Activated CD4-positive, CD25-positive, alpha-beta regulatory T cell (primary cell): ENCODE measurements at places on chromosomes 6 and 20.

DNA sequence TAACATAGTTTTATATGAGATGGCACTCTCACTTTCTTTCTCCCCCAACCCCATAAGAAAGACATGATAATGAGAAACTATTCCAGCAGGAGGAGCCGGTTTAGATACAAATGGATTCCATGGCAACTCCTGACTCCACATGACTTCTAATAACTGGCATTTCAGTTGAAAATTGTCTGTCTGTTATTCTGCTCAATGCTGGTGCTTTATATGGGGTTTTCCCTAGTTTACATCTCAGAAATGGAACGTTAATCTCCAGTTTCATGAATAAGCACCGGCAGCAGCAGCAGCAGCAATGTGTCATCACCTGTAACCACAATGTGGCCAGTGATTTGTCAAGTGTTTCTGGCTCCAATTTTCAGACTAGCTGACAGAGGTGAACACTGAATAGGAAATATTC is 8.0 kb upstream of the SIM1 start:
- DNase-seq, result no peak

GRCh38 chr20:44113618-44114376 is 73.2 kb downstream of the JPH2 start:
- no peak for DNase-seq

- no peak for DNase-seq
These were observed 93.8 kb downstream of the FOXA2 start for GRCh38 chr20:22490287-22491193.

GRCh38 chr20:8244637-8245036 is 112.6 kb downstream of the PLCB1 start:
- DNase-seq, result no peak

DNA sequence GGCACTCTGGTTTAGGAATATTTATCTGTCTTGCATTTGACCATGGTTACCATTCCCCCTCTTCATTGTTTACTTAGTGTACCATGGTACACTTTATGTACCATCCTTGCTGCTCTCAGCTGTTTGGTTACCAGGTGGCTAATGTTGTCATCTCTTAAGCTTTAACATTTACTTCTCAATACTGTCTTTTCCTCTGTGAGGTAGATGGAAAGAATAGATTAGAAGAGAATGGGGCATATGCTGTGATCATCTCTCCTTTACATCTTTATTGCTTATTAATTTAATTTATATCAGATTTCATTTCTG is 109.2 kb downstream of the NCOA3 start:
- no peak for DNase-seq

- DNase-seq, result no peak
These were observed 497.5 kb upstream of the CITED2 start for GRCh38 chr6:139871803-139872510.

DNA sequence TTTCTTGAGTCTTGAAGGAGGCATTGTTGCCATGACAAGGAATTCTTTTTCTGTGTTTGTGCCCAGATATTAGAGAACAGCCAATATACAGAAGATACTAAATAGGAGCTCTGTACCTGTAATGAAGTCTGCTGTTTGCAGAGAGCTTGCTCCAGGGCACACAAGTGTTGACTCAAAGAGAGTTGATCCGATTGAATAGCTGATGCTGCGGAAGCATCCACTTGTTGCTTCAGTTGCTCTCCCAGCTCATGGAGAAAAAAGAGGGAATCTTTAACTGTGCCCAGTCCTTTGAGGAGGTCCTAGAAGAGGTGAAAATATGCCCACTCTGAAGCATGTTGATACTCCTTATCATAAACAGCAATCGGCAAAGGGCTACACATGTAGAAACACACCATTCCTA is 411.4 kb downstream of the ESR1 start:
- no peak for DNase-seq

DNA sequence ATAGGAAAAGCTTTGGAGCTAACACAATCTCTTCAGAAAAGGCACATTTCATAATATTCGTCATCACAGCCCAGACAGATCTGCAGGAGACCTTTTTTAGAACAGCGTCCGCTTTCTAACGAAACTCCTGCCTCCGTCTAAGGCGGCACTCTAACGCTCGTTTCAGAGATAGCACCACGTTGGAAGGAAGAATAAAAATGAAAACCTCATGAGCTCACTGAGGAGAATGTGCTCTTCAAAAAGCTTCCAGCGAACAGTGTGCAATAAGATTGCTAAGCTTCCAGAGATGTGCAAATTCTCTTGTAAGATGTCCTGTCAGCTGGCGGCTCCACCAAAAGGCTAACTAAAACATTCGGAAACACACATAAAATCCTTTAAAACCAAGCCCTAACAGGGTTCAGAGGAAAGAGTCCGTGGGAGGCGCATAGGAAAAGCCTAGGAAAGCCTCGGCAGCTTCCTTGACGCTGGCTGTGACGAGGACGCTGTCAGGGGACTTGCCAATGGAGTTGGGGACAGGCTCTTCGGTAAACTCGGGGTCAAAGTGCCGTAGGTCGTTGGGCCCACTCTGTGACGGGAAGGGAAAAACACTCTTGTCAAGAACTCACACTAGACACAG is 117.6 kb upstream of the SLC2A12 start:
- no peak for DNase-seq

GRCh38 chr6:186340-186965 is 105.8 kb upstream of the DUSP22 start:
- no peak for DNase-seq

GRCh38 chr6:168131464-168132415 is 52.7 kb upstream of the FRMD1 start:
- no peak for DNase-seq

- no peak for DNase-seq
These were observed 18.4 kb upstream of the AKAP7 start for GRCh38 chr6:131116755-131117360.

GRCh38 chr6:54935739-54936138 is 89.2 kb downstream of the FAM83B start:
- DNase-seq, result no peak

GRCh38 chr6:40778196-40778595 is 191.0 kb upstream of the LRFN2 start:
- DNase-seq, result no peak

DNA sequence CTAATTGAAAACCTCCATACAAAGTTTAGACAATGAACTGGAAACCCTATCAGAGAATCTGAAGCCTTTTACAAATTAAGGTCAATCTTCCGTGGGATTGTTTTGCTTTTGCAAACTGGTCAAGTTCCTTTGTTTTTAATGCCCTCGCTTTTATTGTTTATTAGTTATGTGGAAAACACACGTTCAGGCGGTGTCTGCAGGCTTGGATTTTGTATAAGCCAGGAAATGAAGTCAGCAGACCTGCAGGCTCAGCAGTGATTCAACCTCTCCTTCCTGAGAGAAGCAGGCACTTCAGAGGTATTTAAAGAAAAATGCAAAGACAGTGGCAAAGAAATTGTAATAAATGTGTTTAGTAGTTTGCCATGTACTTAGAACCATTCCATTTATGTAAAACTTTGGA is 103.4 kb upstream of the PDE10A start:
- no peak for DNase-seq

DNA sequence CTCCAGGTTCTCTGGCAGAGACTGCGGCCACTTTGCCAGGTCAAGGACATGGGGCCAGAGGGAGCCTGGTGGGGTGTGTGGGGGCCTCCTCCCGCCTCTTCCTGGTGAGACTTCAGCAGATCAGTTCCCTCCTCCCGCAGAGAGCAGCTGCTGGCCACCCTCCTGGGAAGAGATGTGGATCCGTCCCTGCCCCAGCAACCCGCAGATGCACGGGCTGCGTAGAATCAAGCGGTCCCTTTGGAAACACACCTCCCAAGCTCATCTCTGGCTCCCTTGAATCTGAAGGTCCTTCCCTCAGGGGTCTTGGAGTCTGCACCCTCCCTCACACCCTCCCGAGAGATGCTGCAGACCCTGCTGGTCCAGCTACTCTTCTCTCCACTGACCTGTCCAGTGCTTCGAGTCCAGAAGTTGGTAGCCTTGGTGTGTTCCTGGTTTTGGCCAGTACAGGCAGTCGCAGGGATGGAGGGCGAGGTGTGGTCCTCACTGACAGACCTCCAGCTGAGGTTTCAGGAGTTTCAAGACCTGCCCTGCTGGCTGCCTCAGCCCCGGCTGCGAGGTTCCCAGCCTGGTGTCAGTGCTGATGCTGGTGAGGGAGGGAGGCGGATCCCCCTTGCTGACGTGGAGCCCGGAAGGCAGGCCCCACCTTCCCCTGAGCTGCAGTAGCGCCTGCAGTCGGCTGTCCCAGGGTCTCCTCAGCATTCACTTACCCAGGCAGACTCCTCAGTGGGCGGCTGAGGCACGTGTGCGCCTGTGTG is at the start of gene NPBWR2:
Gene NPBWR2, minus strand, starts transcription at position 585 of the 755 bp plus-strand sequence. CDS start 734 bp downstream, outside the sequence.
- no peak for DNase-seq

DNA sequence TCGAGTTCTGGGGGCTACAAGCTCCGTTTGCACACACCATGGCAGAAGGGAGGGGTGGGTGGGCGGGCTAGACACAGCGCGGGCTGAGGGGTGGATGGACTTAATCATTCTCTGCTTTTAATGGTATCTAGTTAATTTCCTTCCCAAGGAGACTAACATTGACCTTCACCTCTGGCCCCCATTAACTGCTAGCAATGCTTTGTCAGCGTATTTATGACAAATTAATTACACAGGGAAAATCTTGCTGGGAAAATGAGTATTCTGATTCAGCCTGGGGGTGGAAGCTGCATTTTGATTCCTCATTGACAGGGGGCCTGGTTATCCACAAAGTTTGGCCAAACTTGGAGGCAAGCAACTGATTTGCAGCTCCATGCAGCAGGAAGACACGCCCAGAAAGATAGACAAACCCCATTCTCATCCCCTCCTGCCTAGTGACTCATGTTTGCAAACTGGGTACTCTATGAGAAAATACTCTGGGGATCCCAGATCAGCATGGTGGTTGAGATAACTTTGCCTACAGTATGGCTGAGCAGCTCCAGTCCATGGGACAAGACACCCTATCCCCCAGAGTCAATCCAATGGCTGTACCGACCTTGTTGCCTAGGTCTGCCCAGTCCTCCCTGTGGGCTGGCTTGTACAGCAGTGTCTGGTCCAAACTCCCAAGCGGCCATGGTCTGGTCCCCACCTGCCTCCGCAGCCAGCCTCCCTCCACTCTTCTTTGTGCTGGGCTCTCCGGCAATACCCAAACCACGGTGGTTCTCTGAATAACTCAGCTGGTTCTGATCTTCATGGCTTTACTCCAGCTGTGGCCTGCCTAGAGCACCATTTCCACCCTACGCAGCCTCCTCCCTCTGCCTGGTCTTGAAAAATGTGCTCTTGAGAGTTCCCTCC is 19.7 kb downstream of the ZBP1 start:
- DNase-seq, result no peak

GRCh38 chr6:148851683-148852556 is 105.1 kb downstream of the UST start:
- no peak for DNase-seq

DNA sequence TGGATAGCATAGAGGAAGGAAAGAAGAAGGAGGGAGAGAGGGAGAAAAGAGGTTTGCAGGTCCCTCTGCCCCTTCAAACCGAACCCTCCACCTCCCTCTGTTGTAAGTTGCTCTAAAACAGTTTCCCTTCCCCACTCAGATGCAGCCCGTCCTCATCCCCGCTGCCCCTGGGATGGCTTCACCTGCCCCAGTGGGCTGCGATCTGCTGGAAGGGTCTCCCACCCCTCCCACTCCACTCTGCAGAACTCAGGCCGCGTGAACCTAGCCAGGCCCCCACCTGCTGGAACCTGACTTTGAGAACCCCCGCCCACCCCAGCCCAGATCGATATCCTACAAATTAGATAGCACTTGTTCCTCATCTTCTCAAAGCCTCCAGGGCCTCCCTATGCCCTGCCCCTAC is 190.8 kb downstream of the DLL1 start:
- no peak for DNase-seq

DNA sequence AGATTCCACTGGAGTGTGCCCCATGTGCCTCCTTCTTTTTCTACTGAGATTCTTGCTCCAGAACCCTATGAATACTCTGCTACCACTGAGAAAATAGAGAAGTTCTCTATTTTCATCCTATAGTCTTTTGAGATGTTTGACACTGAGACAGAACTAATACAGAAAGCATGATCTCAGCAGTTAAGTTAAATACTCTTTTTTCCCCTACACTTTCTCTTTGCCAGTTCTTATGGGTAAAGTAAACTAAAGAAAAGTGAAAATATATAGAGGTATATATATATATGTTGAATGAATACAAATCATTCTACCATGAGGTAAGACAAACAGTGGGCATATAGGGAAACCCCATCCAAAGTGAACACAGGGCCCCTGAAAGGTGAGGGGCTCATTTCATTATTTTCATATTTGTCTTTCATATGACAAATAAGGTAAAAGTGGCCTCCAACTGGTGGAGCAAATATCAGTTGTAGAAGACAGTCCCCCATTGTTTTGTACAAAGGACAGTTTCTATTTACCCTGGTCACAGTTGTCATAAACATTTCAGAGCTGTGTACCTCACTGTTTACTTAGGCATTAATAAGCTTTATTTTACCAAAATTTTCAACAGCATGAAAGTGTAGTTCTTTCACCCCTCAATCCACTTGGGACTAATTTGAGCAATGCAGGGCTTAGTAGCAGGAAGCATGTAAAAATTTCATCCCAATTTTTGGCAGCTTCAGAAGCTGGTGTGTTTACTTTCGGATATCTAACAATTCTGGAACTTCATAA is 188.3 kb upstream of the MARCKS start:
- no peak for DNase-seq

- no peak for DNase-seq
These were observed 33.2 kb upstream of the TAF8 start for GRCh38 chr6:42017021-42017643.

GRCh38 chr20:561437-562231 is 18.0 kb upstream of the CSNK2A1 start:
- DNase-seq, result peak; percentile 12

- DNase-seq, result no peak
These were observed 153.0 kb downstream of the BCAS1 start for GRCh38 chr20:53917145-53918019.

DNA sequence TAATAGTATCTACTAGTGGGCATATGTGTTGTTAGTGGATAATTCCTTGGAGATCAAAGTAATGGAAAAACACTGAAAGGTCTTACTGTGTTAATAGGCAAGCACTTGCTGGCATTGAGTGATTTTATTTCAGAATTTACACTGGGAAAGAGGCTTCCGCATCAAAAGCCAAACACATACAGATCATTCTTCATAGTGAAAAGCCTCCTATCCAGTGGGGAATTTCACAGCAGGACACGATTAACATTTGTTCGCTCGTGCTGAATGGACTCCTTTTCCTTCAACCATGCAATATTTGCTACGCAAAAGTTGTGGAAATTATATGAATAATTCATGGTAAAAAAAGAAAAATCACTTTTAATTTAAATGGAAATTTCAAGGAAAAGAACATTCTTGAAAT is 26.4 kb downstream of the GABRR1 start:
- no peak for DNase-seq

- DNase-seq, result no peak
These were observed 101.3 kb downstream of the MTHFD1L start for GRCh38 chr6:150966786-150967185.

- DNase-seq, result no peak
These were observed 44.2 kb downstream of the COL11A2 start for GRCh38 chr6:33147807-33148666.
